Omental fat pad (tissue), 4 donors: ENCODE measurements at places on chromosomes 2 and 18.

DNA sequence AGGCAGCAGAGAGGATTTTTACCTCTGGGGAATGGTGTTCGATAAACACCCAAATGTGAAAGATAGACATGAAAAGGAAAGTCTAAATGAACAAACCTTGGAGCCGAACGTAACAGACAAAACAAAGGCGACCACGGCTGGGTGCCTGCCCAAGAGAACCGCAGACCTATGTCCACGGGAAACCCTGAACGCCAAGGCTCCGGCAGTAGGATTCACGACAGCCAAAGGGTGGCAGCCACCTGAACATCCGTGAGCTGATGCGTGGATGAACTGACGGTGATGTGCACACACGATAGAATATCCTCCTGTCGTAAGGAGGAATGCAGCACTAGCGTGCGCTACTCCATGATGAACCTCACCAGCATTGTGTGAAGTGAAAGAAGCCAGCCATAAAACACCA, 85.6 kb downstream of the MBP start:
- DNase-seq = no peak

- DNase-seq = no peak
Observed at GRCh38 chr2:184402381-184402780, 195.9 kb upstream of the ZNF804A start.

GRCh38 chr2:118031566-118031965, 17.7 kb upstream of the CCDC93 start:
- no peak for DNase-seq

- no peak for DNase-seq
Observed at GRCh38 chr18:48854780-48855179, 96.0 kb downstream of the SMAD7 start.

DNA sequence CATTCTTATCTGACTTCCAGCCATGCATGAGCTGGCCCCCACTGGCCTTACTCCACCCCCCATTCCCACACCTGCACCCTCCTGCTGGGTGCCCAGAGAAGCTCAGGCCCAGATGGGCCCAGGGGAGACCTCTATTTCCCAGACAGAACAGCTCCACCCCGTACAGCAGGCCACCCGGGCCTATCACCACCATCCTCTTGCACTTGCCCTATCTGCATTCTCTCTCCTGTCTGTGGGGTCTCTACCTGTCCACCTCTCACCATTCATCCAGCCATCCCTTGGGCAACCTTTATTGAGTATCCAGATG, 25.3 kb upstream of the TNS1 start:
- no peak for DNase-seq

DNA sequence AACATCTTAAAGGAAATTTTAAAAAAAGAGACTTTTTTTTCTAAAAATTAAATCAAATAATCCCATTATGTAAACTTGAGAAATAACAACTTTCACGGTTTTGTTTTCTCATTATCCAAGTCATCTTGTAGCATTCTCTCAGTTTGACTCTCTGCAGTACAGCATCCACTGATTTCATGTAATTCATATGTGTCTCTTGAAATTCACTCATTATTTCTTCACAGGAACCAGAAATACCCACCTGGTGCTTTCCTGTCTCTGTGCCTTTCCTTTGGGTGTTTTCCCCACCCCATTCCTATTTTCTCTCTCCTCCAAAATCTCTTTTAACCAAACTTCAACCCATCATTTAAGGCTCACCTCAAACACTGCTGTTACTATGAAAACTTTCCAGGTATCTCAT, 116.1 kb upstream of the STK17B start:
- no peak for DNase-seq

DNA sequence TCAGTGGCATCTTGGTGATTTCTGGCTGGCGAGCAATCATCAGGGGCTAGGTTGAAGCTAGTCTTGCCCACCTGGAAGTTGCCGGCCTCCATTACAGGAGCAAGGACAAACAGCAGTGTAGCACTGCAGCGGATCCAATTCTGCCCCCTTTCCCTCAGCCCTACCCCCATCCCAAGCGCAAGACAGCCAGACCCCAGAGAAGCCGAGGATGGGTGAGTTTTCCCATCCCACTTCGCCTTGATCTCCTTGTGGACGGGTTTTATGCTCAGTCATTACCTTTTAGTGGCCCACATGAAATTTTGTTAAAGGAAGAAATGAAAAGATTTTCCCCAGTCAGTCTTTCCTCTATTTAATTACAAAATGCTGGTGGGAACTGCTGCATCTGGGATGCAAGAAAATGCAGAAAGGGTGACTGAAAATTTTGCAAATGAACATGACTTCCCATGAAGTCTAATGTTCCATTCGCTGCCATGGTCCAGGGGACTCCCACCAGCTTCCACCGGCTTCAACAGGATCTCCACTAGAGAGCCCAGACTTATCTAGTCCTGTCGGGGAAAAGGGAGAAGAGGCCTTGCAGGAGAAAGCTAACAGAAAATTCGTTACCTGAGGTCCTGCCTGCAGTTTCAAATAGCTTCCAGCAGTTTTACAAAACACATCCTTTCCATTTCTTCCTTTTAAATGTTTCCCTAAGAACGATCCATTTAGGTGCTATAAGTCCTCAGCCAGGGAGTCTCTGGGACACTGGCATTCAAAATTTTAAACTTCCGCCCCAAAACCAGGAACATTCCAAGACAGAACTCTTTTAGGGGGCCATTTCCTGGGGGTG, 1.9 kb upstream of the HOXD9 start:
- no peak for DNase-seq

DNA sequence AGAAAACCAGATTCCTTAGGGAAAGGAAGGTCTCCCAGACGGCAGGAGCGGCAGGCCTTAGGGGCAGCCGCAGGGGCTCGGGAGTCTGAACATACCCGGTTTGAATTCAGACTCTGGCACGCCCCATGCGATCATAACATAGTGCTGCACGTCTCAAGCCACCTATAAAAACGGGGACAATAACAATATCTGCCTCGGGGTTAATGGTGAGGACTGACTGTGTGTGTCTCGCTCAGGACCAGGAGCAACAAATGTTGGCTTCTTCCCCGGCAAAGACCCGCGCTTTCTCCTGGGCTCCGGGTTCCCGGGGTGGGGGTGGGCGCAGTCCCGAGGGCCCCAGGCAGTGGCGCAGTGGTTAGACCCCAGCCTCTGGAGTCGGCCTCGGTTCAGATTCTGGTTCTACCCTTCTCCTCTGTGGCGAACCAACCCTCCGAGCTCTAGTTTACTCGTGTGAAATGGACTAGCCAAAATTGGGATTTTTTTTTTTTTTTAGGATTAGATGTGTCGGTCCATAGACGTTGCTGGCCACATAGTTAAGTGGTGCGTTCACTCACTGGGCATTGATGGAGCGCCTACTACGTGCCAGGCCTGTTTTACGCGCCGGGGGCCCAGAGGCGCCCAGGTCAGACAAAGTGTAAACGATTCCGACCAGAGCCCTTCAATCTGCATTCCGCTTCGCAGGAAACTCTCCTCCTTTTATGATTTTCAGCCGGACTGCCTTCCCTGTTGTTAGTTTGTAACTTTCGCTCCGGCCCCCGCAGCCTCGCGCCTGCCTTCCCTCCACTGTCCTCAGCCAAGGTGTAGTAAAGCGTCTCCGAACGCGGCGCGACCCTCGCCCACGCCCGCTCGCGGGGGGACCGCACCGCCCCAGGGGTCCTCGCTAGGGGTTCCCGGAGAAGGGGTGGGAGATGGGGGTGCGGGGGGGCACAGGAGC, 820 bp upstream of the SH3BP4 start:
- no peak for DNase-seq

- no peak for DNase-seq
Observed at GRCh38 chr2:178345951-178346350, 105.0 kb downstream of the PRKRA start.

- DNase-seq = no peak
Observed at GRCh38 chr2:5121121-5121520, 571.1 kb upstream of the SOX11 start.

GRCh38 chr2:7570247-7570646, 653.0 kb downstream of the RNF144A start:
- DNase-seq = no peak

GRCh38 chr2:183079139-183079775, 710 bp downstream of the DUSP19 start:
- DNase-seq = no peak

GRCh38 chr2:67260343-67261277, 136.5 kb upstream of the ETAA1 start:
- DNase-seq = peak; percentile 25

DNA sequence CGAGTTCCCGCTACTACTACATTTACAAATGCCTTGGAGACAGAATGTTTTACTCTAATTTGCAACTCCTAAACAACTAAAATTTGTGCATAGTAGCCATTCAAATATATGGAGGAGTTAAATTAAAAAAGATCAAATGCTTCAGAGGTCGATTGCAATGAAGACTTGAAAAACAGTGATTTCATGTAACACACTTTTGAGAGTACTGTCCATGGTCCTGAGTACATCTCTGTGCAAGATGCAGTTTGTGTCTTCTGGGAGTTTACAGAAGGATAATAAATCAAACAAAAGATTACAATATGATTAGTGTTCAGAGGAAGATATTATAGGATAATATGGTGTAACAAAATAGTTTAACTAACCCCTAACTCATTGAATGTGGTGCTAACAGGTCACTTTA, 894.7 kb downstream of the TMEM182 start:
- no peak for DNase-seq

DNA sequence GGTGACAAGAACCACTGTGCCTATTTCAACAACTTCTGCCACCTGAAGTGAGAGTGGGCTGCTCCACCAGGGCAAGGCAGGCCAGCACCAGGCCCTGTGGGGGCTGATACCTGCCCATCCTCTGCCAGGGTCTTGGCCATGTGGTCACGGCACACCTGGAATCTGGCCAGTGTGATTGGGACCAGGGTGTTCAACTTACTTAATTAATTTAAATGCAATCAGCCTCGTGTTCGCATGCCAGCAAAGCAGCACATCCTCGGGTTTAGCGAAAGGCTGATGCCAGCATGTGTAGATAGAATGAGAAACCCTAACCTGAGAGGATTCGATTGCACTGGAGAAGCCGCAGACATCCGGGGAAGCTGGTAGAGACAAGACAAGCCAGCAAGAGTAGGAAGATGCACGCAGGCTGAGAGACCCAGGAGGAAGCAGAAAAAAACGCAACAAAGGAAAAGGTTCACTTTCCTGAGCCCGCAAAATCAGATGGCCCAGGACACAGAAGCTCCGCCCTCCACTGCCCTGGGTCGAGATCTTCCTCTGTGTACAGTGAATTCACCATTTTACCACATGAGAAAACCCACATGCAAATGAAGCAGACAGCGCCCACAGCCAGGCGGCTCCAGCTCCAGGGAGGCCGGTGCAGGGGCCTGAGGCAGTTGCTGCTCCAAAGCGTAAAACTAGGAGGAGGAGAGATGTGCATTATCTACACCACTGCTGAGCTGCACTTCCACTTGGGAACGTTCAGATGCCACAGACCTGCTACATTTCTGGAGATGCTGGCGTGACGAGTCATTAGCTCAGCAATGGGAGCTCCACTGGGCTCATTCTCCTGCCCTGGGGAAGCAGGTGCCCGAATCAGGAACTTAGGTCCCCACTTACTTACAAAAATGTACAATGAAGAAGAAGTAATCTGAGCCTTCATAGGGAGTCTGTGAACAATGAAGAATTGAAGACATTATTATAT, 92.1 kb downstream of the TMEM18 start:
- DNase-seq = no peak
